ENCODE measurements at places on chromosomes 5 and 9.

GRCh38 chr9:121735793-121736770, 84.6 kb downstream of the DAB2IP start:
- H3K4me3 ChIP-seq: no peak overlapping the region
- no peaks in the 10 kb centered on the region for H3K27me3 ChIP-seq
- H3K27ac ChIP-seq: no peak overlapping the region
- H3K4me1 ChIP-seq: peaks cover 19% of the 10 kb centered on the region

GRCh38 chr5:55973296-55973695, 21.5 kb downstream of the IL6ST start:
- H3K27me3 ChIP-seq: no peaks in the 10 kb centered on the region
- no peak for DNase-seq
- H3K36me3 ChIP-seq: peaks cover 30% of the 10 kb centered on the region
- H3K4me3 ChIP-seq: no peak overlapping the region
- no peak overlapping the region for H3K27ac ChIP-seq

DNA sequence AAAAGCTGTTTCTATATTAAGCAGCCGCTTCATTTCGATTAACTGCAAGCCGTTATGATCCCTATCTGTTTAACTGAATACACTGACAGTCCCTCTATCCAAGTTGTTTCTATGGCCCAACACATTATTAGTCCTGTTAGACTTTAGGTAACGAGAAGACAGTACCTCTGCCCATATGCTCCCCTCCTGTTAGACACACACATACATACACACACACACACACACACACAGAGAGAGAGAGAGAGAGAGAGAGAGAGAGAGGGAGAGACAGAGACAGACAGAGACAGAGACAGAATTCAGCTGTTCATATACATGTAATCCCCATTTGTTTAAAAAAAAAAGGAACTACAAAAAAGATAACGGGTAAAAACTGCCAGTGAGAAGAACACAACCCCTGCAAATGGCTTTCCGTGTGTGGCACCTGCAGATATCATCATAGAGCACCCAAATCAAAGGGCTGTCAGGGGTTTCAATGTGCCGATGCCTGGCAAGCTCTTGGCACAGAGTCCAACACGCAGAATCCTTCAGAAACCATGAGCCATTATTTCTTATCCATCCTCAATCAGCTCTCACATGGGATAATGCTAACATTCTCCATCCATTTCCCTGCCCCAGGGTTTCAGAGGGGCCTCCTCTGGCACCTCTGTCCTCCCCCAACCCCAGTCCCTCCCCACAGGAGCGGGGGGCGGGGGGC, 144.0 kb downstream of the MYO10 start:
- no peaks in the 10 kb centered on the region for H3K36me3 ChIP-seq
- H3K27me3 ChIP-seq: no peaks in the 10 kb centered on the region
- no peaks in the 10 kb centered on the region for H3K4me1 ChIP-seq
- H3K4me3 ChIP-seq: no peak overlapping the region

DNA sequence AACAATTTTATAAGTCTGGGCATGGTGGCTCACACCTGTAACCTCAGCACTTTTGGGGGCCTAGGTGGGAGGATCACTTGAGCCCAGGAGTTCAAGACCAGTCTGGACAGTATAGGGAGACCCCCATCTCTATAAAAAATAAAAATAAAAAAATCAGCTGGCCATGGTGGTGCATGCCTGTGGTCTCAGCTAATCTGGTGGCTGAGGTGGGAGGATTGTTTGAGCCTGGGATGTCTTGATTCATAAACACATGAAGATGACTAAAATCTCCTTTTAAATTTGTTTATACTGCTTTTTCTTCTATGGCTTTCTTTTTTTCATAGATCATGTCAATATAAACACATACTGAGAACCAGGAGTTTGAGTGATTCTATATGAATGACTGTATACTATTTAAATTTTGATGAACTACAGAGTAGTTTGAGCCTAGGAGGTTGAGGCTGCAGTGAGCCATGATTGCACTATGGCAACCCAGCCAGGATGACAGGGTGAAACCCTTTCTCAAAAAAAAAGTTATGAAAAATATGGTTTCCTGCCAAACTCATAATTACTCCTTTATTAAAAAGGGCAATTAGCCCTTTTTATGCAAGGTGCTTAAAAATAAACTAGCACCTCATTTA, 14.2 kb downstream of the RIC1 start:
- H3K27ac ChIP-seq: no peak overlapping the region
- DNase-seq: no peak
- H3K27me3 ChIP-seq: no peaks in the 10 kb centered on the region
- H3K36me3 ChIP-seq: no peaks in the 10 kb centered on the region

- H3K4me1 ChIP-seq: peaks cover 20% of the 10 kb centered on the region
- DNase-seq: no peak
- no peaks in the 10 kb centered on the region for H3K27me3 ChIP-seq
Measured at GRCh38 chr9:111983484-111983908, 86.9 kb downstream of the UGCG start.

DNA sequence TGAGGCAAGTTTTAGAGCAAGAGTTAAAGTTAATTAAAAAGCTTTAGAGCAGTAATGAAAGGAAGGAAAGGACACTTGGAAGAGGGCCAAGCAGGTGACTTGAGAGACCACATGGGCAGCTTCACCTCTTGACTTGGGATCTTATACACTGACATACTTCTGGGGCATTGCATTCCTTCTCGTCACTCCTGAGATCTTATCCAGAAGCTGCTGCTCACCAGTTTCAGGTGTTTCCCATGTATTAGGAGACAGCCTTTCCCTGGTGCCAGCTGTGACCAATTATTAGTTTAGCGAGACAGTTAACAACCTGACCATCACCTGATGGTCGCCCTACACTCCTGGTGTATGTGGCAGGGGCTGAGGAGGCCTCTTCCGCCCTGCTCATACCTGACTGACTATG, 382.1 kb downstream of the KDM4C start:
- no peak for DNase-seq
- no peak overlapping the region for H3K27ac ChIP-seq
- no peaks in the 10 kb centered on the region for H3K27me3 ChIP-seq
- H3K4me1 ChIP-seq: no peaks in the 10 kb centered on the region
- H3K36me3 ChIP-seq: no peaks in the 10 kb centered on the region

GRCh38 chr9:33750307-33750838, 45.0 kb upstream of the PRSS3 start:
- no peak overlapping the region for H3K4me3 ChIP-seq
- H3K27ac ChIP-seq: no peak overlapping the region
- no peaks in the 10 kb centered on the region for H3K36me3 ChIP-seq
- peaks cover 7% of the 10 kb centered on the region for H3K4me1 ChIP-seq
- H3K27me3 ChIP-seq: peaks cover 15% of the 10 kb centered on the region

GRCh38 chr9:130383979-130384676, 60.6 kb upstream of the ASS1 start:
- no peaks in the 10 kb centered on the region for H3K27me3 ChIP-seq
- no peak overlapping the region for H3K4me3 ChIP-seq
- no peak overlapping the region for H3K27ac ChIP-seq
- DNase-seq: no peak
- no peaks in the 10 kb centered on the region for H3K36me3 ChIP-seq
- no peaks in the 10 kb centered on the region for H3K4me1 ChIP-seq

DNA sequence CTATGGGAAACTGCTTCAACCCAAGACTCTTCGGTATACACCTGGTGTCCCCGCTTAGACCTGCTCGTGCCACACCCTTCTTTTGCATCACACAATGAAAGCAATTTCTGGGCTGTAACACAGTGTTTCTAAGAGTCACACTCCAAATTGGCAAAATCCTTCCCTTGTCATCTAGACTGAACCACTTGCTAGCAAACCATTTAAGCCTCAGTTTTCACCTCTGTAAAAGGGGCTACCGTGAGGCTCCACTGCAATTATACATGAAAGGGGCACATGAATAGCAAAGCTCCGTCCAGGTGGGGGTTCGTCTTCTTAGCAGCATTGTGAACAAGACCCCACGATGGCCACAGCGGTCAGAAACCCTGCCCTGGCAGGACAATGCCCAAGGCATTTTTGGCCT, 166.8 kb downstream of the PAX5 start:
- H3K4me3 ChIP-seq: no peak overlapping the region
- H3K27me3 ChIP-seq: no peaks in the 10 kb centered on the region
- H3K27ac ChIP-seq: no peak overlapping the region
- DNase-seq: no peak

DNA sequence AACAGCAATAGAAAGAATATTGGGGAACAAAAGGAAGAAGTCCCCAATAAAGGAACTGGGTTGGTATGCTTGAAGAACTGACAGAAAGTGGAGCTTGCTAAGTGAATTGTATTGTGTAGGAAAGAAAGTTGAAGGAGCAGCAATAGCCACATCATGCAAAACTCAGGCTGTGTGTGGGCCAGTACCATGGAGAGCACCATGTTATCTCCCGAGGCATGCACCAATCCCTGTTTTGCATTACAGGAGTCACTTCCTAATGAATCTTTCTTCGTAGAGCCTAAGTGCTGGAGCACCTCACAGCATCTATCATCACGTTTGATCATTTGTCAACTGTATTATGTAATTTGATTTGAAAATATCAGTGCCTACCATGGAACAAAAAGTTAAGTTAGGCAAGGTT, 137.7 kb upstream of the NMUR2 start:
- H3K36me3 ChIP-seq: no peaks in the 10 kb centered on the region
- no peak overlapping the region for H3K27ac ChIP-seq
- no peaks in the 10 kb centered on the region for H3K4me1 ChIP-seq
- no peaks in the 10 kb centered on the region for H3K27me3 ChIP-seq
- DNase-seq: no peak
- no peak overlapping the region for H3K4me3 ChIP-seq
